ENCODE measurements at places on chromosomes 2 and 18.

DNA sequence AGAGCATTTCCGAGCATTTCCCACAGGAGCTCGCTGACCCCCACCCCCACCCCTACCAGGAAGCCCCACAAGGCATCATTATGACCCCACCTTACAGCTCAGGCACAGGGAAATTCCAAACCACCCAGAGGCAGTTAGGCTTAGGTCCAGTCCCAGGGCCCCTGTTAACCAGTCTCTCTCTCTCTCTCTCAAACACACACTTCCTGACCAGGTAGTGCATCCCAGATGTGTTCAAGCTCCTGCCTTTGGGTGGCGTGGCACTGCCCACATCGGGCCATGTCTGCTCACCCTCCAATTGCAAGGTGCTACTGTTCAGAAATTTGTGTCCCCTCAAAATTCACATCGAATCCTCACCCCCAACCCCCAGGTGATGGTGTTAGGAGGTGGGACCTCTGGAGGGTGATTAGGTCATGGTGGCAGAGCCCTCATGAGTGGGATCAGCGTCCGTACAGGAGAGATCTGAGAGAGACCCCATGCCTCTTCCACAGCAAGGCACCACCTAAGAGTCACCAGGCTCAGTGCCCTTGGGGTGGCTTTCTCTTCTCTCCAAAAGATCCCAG, 8.8 kb downstream of the COPS9 start:
- DNase-seq, result no peak

GRCh38 chr2:170525566-170525900, 189.6 kb upstream of the SP5 start:
- no peak for DNase-seq

DNA sequence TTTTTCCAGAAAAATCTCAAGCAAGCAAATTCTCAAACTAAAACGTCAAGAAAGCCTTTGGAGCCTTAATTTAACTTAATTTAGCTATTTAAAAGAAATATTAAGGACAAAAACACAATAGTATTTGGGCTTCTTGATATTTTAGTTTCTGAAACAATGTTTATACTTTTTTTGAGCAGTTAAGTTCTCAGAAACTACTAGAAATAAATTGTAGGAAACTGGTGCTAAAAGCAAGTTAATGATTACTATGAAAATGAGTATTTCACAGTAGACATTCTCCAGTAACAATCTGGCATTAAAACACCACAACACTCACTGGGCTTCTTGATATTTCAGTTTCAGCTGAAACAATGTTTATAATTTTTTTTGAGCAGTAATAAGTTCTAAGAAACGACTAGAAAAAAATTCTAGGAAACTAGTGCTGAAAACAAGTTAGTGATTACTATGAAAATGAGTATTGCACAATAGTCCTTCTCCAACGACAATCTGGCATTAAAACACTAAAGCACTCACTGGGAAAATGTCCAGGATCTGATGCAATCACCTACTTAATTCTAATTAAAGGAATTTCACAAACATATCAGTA, 45.1 kb downstream of the TRAK2 start:
- DNase-seq, result no peak

GRCh38 chr18:69518989-69519388, 118.3 kb downstream of the DOK6 start:
- no peak for DNase-seq

GRCh38 chr18:74967979-74968378, 241.0 kb downstream of the PTGR3 start:
- DNase-seq, result no peak

DNA sequence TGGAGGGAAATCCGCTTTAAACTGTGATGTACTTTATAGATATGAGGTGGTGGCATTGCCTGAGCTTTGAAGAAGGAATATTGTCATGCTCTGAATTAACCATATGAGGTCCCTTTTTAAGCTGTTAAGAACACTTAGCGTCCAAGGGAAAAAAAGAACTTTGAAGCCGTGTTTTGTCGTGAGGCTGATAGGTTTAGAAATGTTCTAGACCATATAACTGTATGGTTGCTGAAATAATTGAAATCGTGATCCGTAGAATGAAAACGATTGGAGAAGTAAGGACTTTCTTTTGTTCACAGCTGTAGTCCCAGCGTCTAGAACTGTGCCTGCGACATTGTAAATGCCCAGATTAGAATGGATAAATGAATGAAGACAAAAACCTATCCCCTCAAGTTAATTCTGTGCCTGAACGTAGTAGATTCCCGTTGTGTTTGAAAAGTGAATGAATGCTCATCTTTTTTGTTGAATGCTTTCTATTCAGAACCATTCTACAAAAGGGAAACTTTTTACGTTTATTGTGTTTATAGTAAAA, 1.5 kb downstream of the SMCHD1 start:
- no peak for DNase-seq
